HFF-Myc (cell line): ENCODE measurements at places on chromosomes 5 and 9.

- no peak for DNase-seq
Observed at GRCh38 chr5:39419796-39420195, 5.0 kb downstream of the DAB2 start.

DNA sequence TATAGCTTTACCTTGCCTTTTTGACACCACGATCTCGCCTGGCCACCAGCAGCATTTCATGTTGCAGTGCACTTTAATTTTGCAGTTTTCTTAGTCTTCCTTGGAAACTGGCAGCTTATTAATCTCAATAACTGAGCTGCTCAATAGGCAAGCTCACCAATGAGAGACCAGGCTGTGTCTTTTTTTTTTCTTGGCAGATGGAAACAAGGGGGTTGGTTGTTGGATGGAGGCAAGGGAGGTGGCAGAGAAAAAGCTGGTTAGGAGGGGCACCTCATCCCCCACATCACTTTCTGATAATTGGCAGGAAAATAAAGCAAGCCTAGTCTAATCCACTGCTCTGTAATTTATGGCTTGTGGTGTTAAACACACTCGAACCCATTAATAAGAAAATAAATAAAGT is 324.5 kb upstream of the WWC1 start:
- no peak for DNase-seq

- no peak for DNase-seq
Observed at GRCh38 chr5:94595281-94595840, 23.0 kb downstream of the KIAA0825 start.

DNA sequence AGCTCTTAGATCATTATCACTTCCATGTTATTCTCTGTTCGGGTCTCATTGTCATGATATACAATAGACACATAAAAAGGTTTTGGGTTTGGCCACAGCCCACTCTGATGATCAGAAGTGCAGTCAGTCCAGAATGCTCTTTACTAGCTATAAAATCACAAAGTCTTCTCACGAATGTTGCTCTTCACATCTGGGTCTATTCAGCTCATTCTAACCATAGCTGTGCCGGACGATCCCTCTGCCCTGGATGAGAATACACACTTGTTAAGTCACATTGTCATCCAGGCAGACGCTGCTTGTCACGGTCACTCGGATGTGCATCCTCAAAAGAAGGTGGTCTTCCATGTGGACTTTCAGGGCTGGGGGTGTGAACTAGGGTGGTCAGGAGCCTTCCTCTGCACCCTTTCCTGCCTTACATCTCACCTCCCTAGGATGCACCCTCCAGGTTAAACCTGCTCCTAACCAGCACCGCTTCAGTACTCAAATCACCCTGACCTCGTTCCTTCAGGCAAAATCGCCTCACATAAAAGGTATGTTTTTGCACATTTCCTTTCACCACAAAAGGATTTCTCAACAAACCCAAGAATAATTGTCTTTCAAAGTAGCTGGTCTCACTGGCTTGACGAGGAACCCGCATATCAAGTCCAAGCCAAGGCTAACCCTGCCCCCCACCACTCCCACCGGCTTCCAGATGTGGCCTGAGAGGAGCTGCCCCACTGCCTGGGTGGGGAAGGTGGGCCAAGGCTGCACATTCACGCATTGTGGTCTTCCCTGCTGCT is 21.9 kb downstream of the ANKH start:
- DNase-seq = no peak

DNA sequence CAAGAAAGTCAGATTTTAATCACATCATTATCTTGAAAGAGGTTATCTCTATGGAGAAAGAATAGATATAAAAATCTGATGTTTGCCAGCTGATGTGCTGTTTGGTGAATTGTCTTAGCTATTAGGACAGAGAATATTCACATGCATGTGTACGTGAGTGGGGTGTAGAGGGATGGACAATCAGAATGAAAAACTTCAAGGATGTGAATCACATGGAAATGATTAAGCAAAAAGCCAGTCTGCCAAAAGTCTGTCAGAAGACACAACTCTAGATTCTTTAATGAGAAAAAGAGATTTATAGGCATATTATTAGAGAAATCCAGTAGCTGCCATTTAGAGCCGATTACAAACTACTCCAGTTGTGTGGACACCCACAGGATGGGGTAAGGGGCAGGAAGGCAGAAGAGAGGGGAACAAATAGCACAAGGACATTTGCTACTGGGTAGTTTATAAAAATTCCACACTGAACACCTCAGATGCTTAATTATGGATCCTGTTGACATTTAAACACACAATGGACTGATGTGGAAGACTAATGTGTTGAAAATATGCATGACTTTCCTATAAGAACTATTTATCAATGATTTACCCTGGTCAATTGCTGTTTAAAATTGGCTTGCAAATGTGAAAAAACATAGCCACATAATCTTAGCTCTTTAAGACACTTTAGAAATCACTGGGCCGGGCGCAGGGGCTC is 127.4 kb downstream of the PTTG1 start:
- no peak for DNase-seq

GRCh38 chr5:137304226-137304874 is 194.8 kb downstream of the SPOCK1 start:
- no peak for DNase-seq

DNA sequence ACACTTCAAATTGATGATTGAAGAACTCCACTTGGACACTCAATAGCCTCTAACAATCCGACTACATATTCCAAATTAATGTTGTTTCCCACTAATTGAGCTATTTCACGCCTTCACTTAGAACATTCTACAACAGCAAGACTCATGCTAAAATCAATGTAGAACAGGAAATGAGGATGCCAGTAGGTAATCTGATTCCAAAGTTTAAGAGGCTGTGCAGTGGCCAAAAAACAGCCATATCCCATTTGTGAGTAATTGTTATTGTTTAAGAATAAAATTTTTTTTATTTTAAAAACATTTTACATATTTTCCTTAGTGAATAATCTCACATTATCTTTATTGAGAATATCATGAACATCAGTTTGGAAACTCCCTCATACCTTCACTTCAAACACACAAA is 35.7 kb upstream of the GHR start:
- no peak for DNase-seq

DNA sequence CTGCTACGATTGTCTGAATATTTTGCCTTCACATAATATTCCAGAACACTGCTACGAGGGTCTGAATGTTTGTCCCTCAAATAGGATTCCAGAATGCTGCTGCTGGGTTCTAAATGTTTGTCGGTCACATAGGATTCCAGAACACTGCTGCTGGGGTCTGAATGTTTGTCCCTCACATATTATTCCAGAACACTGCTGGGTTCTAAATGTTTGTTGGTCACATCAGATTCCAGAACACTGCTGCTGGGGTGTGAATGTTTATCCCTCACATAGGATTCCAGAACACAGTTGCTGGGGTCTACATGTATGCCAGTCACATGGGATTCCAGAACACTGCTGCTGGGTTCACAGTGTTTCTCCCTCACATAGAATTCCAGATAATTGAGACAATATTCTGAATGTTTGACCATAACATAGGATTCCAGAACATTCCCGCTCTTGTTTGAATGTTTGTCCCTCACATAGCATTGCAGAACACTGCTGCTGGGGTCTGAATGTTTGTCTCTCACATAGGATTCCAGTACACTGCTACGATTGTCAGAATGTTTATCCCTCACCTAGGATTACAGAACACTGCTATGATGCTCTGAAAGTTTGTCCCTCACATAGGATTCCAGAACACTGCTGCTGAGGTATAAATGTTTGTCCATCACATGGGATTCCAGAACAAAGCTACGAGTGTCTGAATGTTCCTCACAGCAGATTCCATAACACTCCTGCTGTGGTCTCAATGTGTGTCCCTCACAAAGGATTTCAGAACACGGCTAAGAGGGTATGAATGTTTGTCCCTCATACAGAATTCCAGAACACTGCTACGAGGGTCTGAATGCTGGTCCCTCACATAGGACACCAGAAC is 201.8 kb downstream of the FOXD4L6 start:
- DNase-seq = no peak

GRCh38 chr5:104977529-104977928 is 1414.9 kb upstream of the NUDT12 start:
- no peak for DNase-seq

DNA sequence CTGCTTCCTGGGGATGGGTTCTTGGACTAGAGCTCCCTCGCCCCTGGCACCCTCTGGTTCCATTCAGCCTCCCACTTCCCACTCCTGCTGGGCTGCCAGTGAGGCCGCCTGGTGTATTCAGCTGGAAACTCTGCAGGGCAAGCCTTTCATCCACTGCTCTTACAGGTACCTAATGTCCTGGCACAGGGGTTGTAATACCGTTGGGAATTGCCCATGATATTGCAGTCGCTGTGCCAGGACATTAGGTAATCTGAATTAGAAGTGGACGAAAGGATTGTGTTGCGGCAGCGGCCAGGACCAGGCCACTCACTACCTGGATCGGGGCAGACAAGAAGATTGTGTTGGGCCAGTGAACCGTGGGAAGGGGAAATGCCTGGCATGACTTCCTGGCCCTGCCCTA is 13.1 kb downstream of the TMOD1 start:
- no peak for DNase-seq

- DNase-seq = no peak
Observed at GRCh38 chr5:153135411-153135810, 355.1 kb upstream of the GRIA1 start.

- no peak for DNase-seq
Observed at GRCh38 chr5:154242964-154243376, 52.4 kb downstream of the GALNT10 start.

DNA sequence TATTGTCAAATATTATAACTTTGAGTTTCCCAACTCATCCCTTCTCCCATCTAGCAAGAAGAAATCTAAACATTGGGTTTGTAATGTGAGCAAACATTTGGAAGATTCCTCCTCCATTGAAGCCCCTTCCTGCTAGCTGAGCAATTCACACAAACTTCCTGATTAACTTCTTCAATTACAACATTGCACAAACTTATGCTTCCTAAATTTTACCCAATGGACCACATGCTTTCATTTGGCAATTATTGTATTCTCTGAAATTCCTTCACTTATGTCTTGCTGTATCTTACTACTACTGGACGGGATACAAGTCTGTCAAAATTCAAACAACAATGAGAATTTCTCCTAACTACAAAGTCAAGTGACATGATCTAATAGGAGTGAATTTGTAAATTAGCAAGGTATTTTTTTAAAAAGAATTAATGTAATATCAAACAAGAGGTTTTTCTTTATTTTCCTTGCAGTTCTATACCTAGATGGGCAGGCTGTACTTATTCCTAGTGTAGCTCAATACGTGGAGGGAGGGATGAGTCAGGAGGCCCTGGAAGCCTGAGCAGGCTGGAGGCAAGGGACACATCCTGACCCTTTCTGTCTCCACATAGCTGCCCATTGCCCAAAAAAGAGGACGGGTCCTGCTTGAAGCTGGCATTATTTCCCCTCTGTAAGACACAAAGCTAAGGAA is 11.8 kb upstream of the IFNW1 start:
- no peak for DNase-seq

GRCh38 chr9:121556580-121556979 is 56.9 kb upstream of the GGTA1 start:
- DNase-seq = peak; percentile 48

GRCh38 chr9:130765137-130766020 is 69.7 kb upstream of the ABL1 start:
- no peak for DNase-seq

- DNase-seq = no peak
Observed at GRCh38 chr5:124330595-124331220, 415.7 kb downstream of the ZNF608 start.

DNA sequence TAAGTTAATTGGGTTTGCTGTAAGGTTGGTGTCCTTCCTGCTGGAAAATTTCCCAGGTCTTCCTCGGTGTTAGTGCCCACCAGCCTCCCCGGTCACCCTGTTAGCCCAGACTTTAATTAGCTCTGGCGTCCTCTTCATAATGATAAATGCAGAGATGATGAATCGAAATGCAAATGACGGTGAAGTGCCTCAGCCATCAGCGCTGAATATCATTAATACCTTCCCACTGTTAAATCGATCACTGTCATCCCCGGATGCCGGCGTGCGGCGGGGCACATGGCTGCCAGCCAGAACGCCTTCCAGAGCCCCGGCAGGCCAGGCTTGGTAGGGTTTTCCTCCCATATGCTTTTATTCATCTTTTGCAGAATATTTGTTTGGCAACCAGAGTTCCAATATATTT is 204.5 kb downstream of the IRX2 start:
- DNase-seq = no peak

GRCh38 chr5:6737043-6737941 is 24.1 kb downstream of the TENT4A start:
- DNase-seq = no peak

- no peak for DNase-seq
Observed at GRCh38 chr9:9362332-9362731, 1250.5 kb downstream of the PTPRD start.

DNA sequence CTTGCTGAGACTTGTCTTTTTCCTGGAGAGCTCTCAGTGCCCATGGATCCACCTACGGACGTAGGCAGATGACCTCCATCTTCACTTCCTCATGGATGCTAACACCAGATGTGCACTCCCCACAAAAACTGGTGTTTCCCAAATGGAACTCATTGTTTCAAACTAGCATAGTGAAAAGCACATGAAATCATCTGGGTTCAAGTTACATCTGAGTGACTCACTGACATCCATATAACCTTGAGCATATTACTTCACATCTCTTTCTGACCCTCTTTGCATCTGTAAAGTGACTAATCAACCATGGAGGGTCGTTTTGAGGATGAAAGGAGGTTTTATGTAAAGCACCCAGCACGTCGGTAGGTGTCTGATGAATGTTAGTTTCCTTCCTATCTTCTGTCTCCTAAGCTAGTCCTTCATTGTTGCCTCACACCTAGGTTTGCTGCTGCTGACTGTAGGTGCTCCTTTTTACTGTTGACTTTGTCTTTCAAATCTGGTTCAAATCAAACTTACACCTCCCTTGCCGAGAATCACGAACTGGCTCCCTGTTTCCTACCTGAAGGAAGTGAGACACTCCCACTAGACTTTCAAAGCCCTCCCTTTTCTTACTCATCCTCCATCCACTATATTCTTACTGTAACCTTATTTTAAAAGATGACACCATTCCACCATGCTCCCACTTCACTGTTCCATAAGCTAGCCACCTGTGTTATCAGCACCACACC is 10.3 kb downstream of the OCLN start:
- DNase-seq = peak; percentile 94

DNA sequence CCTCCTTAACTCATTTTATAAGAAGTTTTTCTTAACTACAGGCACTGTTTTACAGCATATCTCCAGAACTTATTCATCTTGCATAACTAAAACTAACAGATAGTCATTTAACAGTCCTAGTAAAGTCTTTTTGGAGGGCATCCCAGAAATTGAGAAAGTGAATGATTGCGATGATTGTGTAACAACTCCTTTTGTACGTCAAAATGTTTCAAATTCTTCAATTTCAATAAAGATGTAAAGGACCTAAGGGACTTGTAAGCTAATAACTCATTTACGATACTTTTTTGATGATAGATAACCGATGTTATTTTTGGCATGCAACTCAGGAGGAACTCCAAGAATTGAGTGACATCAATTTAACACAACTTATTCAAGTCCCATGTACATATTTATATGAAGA is 42.7 kb downstream of the SVEP1 start:
- DNase-seq = no peak

GRCh38 chr9:34337403-34337802 is 8.0 kb downstream of the NUDT2 start:
- no peak for DNase-seq
